Germinal center (tissue), 1 donor: ENCODE measurements at places on chromosomes 16 and 17.

GRCh38 chr17:39164675-39165143, 1.3 kb downstream of the ARL5C start:
- DNase-seq = peak; percentile 95

- DNase-seq = no peak
Observed at GRCh38 chr17:28370744-28371103, 617 bp upstream of the VTN start.

DNA sequence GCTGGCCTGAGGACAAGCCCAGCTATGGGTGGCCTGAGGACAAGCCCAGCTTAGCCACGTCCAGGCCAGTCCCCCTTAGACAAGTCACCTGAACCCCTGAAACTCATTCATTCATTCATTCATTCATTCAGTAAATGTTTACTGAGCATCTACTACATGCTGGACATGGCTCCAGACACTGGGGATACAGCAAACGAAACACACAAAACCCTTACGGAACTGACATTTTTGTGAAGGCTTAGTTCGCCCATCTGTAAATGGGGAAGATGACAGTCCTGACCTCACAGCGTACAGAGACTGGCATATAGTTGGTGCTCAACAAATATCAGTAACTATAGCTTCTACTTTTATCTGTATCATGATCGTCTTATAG, 37.5 kb downstream of the PPL start:
- no peak for DNase-seq

- no peak for DNase-seq
Observed at GRCh38 chr17:48296453-48296852, 133.6 kb downstream of the SKAP1 start.

DNA sequence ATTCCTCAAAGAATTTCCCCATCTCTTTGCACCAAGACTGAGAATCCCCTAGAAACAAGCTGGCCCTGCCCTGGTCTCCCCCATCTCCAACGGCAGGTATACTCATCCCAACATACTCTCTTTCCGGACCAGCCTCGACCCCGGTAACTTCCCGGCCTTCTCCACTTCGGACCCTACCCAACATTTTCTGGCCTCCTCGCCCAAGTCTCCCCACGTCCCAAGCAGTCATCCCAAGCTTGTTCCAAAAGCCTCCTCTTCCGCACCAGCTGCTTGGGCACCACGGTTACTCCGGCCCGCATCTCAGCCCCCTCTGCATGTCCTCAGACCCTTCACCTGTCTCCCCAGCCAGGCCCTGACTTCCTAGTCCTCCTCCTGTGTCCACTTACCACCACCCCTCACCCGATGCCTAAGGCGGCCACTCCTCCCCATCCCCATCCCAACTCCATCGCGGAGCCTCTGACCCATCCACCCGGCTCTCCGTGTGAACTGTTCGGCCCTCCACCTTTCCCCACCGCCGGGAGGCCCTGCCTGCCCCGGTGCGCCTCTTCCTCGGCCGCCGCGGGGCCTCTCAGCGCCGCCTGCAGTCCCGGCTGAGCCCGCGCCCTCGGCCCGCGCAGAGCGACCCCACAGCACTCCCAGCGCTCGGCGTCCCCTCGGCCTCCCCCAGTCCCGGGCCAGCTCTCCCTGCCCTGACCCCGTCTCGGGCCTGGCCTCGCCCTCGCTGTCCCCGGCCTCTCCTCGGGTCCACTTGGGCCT, 994 bp downstream of the PITPNA start:
- DNase-seq = peak; percentile 66

DNA sequence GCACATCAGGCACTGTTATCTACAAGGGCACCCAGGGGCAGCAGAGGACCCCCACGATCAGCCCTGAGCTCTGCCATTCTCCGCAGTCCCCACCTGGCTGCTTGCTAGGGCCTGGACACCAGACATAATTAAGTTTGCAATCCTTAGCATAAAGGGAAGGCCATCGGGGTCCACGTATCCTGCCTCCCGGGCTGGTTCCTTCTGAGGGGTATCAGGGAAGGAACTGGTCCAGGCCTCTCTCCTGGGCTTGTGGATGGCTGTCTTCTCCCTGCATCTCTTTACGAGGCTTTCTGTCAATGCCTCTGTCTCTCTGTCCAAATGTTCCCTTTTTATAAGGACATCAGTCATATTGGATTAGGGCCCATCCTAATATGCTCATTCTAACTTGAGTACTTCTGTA, 77.8 kb downstream of the CYLD start:
- DNase-seq = no peak

DNA sequence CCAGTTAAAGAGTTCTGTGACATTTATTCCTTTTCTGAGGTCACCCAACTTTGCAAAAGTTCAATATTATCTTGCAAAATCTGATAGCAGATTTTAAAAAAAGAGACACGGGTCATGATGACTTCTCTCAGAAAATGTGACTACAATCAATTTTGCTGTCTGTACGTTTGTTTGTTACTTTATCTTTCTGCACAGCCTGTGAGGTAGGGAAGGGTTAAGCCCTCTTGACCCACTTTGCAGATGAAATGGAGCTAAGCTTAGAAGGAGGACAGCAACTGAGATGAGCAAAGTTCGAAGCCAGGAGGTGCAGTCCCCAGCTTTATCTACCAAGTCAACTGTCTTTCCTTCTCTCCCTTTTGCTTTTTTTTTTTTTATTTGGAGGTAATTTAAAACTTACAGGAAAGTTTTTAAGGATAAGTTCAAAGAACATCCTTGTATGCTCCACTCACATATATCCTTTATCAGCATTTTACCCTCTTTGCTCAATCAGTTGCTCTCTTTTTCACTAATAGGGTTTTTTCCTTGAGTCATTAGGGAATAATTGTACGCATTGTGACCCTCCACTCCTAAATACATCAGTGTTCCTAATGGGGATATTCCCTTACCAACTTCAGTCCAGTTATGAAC, 86.8 kb downstream of the MSI2 start:
- no peak for DNase-seq

DNA sequence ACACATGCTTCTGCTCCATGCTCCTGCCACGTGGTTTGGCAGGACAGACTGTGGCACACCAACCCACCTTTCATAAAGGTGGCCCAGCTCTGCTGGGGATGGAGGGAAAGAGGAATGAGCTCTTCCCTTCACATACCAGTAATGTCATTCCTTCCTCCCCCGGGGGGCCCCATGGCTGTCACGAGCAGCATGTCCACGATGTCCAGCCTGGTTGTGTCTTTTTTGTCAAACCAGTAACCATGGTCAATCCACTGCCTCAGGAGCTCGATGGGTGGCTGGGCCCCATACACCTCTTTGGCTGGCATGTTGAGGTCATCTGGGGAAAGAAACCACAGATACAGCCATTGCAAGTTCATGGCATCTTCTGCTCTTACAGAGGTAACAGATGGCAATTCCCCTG, 96.6 kb downstream of the LYRM1 start:
- DNase-seq = no peak

DNA sequence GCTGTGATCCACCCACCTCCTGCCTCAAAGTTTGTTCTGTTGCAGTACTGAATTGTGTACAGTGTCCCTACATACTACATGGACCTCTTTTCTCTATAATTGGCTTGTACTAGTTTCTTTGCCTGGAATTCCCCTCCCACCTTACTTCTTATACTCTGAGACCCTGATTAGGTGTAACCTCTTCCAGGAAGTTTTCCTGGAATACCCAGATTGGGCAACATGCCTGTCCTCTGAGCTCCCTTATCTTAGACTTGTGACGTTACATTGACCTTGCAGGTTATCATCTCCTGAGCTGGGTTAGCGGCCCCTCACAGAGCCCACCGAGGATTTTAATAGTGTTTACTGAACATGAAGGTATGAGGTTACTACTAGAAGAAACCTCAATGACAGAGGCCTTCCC, 237.0 kb downstream of the ZNF423 start:
- no peak for DNase-seq

- DNase-seq = peak; percentile 58
Observed at GRCh38 chr16:9123871-9124270, 32.4 kb downstream of the HAPSTR1 start.

- no peak for DNase-seq
Observed at GRCh38 chr17:48909783-48910182, 1.6 kb downstream of the UBE2Z start.

GRCh38 chr16:17105239-17105797, 365.4 kb downstream of the XYLT1 start:
- no peak for DNase-seq

DNA sequence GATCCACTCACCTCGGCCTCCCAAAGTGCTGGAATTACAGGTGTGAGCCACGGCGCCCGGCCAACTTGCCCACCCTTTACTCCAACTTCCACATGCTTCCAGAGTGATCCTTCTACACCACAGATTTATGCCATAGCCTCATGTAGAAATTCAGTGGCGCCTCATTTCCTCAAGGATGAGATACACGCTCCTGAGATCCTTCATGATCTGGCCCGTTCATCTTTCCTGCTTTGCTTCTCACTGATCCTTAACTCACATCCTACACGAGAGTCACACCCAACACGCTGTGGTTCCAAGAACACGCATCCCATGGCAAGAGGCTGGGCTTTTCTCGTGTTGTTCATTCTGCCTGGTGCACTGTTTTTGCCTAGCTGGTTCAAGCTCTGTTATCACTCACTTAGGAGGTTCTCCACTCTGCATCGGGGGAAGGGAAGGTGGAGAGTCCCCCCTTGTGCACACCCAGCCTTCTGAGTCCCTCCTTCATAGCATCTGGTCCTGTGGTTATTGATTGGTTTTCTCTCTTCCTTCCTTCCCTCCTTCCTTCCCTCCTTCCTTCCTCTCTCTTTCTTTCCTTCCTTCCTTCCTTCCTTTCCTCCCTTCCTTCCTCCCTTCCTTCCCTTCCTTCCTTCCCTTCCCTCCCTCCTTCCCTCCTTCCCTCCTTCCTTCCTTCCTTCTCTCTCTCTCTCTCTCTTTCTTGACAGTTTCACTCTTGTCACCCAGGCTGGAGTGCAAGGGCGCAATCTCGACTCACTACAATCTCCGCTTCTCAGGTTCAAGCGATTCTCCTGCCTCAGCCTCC, 32.7 kb upstream of the GCSH start:
- no peak for DNase-seq

DNA sequence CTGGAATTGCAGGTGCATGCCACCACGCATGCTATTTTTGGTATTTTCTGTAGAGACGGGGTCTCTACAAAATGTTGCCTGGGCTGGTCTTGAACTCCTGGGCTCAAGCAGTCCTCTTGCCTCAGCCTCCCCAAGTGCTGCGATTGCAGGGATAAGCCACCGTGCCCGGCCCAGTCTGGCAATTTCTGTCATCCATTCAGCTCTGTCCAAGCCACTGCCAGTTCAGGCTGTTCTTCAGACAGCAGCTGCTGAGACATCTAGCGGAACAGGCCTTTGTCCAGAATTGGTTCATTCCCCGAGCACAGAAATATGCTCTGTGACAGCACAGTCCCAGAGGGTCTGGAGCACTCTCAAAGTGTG, 5.4 kb downstream of the SLC47A1 start:
- DNase-seq = no peak

GRCh38 chr16:29857133-29857760, 5.8 kb downstream of the CDIPT start:
- DNase-seq = no peak

DNA sequence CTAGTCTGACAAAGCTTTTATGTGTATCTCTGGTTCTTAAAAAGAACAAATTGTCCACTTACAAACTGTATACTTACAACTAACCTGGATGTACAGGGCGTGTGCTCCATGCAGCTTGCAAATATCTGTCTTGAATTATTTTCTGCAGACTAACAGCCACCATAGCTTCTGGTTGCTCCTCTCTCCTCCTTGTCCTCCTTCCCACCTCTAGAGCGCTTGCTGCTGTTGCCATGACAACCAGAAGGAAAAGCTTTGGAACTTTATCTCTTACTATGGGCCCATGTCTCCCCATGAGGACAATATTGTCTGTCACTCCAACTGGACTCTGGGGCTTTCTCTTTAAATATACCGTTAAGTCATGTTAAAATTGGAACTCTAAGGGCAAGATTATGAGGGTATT, 71.5 kb upstream of the DHX40 start:
- DNase-seq = no peak

GRCh38 chr16:82108100-82108499, 61.9 kb downstream of the MPHOSPH6 start:
- DNase-seq = no peak

- DNase-seq = no peak
Observed at GRCh38 chr17:7707858-7708750, 3.1 kb downstream of the EFNB3 start.

DNA sequence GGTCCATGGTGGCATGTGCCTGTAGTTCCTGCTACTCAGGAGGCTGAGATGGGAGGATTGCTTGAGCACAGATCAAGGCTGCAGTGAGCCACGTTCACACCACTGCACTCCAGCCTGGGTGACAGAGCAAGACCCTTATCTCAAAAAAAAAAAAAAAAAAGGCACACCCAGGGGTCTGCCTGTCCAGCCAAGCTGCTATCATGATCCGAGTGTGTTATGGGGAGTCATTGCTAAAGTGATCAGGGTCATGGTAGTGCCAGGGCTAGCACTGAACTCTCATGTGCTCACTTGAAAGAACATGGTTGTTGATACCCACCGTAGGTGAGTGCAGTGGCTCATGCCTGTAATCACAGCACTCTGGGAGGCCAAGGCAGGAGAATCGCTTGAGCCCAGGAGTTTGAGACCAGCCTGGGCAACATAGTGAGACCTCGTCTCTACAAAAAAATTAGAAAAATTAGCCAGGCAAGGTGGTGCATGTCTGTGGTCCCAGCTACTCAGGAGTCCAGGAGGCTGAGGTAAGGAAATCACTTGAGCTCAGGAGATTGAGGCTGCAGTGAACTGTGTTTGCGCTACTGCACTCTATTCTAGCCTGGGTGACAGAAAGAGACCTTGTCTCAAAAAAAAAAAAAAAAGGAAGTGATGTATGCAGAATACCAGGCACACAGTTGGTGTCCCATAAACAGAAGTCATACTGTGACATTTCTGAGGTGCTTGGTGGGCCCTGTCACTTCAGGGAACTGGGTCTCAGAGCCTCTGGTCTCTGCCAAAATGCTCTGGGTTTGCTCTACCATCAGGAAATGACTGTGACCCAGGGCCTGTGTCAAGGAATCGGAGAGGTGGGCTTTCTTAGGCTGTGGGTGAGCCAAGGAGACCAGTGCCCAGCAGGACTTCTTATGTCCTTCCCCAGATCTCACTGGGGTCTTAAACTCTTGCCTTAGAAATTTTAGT, 2.2 kb downstream of the PRM1 start:
- peak; percentile 23 for DNase-seq

- DNase-seq = no peak
Observed at GRCh38 chr17:38425744-38426143, 2.5 kb upstream of the ARHGAP23 start.

GRCh38 chr16:85610446-85611193, 2.5 kb upstream of the GSE1 start:
- DNase-seq = peak; percentile 88

DNA sequence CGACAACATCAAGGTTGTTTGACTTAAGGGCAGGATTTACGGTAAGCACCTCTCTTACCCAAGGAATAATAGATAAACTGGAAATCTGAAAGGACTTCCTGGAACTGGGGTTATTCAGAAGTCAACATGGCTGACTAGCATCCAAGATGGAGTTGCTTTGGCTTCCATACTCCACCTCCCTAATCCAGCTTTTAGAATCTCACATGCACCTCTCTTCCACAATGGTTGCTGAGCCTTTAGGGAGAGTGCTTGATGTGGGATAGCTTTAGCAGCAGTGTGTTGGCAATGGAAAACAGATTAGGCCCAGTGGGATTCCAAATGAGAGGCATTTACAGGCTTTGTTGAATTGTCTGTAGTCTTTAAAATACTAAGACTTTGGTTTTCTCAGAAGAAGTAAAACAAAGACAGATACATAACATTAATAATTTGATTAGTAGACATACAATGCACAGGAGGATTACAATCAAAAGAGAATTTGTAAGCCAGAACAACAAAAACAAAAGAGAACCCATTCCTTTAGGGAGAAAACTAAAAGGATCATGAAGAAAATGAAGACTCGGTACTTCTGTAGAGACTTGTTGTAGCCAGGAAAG, 222.0 kb downstream of the HS3ST3B1 start:
- DNase-seq = no peak

GRCh38 chr17:56440419-56440818, 153.1 kb upstream of the NOG start:
- no peak for DNase-seq
